Dermis microvascular lymphatic vessel endothelial cell (primary cell): ENCODE measurements at places on chromosomes 1 and 21.
A peak's percentile ranks its signal among the peaks of the same experiment; 100 is the strongest.

DNA sequence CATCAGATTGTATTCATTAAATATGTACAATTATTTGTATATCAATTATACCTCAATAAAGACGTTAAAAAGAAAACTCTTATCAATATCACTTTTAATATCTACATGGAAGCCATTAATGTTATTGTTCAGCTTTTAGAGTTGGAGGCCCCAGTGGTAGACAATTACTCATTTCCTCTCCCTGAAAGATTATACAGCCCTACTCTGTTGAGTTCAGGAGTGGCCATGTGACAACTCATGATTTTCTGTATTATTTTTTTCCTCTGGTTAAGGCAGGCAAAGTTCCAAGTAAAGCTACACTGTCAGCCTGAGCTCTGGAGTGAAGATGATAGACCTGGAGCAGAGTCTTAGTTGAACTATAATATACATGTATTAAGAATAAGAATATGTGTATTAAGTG is 247.9 kb upstream of the B3GALT2 start:
- DNase-seq: peak; percentile 85

- no peak for DNase-seq
Observed at GRCh38 chr1:31643976-31644559, 608 bp downstream of the PEF1 start.

DNA sequence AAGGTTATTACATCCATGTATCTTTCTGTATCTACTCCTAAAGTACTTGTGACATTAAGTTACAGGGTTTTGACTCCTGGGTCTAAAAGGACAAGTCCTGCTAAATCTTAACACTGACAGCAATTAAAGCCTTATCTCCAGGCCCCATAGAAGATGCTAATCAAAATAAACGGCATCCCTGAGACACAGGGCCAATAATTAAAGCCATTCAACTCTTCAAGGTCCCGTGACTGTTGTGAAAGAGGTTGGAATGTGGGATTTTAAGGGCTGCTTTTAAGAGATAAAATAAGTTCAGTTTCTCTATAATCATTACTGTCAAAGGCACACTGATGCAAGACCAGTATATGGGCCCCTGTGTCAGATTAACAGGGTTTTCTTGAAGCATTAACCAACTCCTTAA is 8.3 kb downstream of the DNAI4 start:
- DNase-seq: no peak

- DNase-seq: no peak
Observed at GRCh38 chr21:35045542-35046262, 3.4 kb downstream of the RUNX1 start.

- no peak for DNase-seq
Observed at GRCh38 chr1:227726924-227727599, 8.0 kb downstream of the JMJD4 start.

DNA sequence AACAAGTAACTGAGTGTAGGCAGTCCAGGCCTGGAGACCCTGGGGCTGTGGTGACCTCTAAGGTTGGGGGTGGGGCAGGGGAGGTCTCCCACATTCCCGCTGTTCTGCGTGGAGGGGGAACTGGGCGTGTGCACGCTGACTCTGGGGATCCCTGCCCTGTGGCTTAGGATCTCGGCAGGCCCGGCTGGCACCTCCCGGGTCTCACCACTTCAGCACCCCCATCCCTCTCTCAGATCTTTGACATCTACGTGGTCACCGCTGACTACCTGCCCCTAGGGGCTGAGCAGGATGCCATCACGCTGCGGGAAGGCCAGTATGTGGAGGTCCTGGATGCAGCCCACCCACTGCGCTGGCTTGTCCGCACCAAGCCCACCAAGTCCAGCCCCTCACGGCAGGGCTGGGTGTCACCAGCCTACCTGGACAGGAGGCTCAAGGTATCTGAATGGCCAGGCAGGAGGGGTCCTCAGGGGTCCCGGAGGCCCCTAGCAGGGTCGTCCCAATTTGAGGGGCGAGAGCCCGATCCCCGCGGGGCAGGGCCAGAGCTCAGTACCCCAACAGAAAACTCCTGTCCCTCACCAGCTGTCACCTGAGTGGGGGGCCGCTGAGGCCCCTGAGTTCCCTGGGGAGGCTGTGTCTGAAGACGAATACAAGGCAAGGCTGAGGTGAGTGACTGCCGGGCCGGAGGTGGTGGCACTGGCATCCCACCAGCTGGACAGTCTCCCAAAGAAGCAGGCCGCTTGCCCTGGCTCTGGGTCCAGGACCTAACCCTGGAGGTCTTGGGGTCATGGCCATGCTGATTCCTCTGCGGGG is 68.7 kb downstream of the TRIM11 start:
- DNase-seq: no peak

GRCh38 chr1:52672946-52673345 is 25.2 kb downstream of the COA7 start:
- peak; percentile 12 for DNase-seq

DNA sequence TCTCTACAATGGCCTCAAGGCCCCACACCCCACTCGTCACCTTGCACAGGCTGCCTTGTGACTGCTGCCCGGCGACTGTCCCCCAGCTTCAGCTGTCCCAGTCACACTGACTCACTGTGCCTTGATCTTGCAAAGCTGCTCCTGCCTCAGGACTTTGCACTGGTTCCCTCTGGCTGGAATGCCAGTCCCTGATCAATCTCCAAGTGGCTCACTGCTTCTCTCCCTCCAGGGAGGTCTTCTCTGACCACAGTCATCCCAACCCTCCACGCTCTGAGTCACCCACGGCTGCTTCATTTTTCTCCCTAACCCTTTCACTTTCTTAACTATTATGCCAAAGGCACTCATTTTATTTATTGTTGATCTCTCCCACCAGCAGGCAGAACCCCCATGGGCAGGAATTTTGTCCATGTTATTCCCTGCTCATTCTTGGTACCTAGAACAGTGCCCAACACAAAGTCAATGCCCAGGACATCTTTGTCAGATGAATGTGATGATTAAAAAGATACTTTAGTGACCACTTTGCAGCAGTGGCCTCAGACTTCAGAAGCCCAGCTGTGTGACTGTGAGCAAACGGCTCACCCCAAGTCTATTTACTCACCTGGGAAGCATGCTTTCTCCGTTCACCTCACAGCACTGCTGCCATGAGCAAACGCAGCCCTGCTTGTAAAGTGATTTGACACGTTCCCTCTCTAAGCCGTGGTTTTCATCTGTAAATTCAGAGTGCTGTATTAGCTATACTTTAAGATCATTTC is 53.4 kb downstream of the ZBTB18 start:
- no peak for DNase-seq

DNA sequence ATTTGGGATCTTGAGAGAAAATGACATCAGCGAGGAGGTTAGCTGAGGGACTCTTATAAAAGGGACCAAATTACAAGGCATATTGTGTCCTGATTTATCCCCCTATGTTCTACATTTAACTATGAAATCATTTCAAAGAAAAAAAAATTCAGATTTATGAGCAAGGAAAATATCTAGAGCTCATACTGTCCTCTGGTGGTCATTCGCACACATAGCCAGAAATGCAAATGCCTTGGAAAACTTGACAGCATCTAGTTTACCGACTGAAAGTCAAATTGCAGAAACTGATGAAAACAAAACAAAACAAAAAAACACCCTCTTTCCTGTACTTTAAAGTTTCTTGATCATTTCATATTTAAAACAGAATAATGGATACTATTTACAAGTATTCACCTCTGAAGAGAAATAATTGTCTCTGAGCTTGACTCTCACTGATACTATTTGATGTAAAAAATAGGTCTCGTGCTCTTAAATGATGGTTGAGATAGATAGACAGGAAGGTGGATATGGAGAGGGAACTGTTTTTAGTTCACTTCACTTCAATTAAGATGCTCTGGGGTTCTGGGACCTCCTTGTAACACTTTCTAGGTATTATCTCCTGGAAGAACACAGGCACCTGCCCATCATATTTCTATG is 253.8 kb downstream of the PCP4 start:
- no peak for DNase-seq

DNA sequence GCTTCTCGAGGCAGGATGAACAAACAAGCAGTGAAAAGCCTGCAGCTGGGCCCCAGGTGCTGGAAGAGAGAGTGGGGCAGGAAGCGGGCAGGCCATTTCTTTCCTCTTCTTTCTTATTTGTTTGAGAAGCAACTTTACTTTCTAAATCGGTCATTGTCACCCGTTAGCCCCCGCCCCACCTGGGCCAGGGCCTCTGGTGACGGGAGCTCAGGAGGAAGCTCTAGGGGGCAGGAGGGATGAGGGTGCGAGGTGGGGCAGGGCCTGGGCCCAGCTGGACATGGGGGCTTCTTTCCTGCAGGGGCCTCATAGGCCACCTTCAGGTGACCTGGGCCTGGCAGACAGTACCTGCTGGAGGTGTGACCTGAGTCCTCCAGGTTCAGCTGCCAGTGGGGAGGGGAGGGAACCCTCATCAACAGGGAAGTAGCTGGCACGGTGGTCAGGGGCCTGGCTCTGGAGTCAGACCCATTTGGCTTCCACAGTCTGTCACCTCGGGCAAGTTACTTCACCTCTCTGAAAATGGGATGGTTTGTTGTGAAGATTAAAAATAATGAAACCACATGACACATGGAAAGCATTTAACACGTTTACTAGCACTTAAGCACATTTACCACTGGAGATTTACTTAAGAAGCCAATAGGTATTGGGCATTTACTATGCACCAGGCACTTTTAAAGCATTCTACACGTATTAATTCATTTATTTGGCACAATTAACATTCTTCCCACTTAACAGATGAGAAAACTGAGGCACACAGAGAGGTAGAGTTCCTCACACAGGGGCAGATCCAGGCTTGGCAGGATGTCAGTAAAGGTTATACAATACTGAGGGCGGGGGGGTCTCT is 54.1 kb upstream of the ID3 start:
- DNase-seq: no peak

DNA sequence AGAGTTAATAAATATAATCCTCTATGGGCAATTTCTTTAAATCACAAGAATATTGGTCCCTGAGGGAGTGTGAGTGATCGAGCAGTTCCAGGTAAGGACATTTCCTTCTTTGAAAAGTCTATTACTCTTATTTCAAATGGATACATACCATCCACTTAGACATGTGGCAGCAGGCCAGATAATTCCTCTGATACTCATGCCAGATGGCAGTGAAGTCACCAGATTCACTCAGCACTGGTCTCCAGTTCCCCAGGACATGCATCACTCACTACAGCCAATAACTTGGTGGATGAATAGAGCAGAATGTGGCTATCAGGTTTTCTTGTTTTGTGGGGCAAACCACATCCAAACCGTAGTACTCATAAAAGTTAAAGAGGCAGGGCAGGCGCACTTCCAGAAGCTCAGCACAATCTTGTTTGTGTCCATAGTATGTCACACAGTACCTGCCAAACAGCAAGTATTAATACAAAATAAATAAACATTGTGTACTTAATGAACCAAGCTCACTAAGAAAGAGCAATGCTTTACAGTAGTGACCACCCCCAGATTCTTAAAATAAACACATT is 74.2 kb upstream of the CD53 start:
- no peak for DNase-seq

- no peak for DNase-seq
Observed at GRCh38 chr1:207179036-207179435, 75.0 kb downstream of the C4BPA start.

DNA sequence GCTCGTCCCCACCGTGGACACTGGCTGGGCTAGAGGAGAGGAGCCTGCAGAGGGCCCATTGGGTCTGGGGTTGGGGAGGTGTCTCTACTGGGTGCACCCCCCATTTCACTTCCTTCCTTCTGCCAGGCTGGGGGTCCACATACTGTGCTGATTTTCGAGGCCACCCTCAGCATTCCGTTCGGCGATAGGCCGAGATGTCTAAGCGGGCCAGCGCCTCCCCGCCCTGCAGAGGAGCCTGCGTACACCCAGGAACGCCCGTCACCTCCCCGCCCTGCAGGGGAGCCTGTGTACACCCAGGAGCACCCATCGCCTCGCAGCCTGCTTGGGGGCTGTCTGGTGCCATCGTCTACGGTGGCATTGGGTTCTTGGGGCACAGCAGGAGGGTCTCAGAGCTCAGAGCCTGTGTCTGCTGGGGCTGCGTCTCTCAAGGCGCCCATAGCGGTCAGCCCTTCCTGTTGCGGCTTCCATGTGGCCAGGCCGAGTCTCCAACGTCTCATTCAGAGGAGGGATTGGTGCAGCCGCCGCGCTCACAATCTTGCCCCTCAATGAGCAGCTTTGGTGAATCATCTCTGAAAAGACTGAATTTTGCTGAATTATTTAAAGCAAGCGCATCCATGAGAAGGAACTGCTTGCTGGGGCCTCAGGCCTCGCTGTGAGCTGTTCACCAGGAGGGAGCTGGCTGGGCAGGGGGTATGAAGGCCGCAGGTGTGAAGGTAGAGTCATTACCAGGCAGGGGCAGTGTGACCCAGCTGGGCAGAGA is 30.7 kb upstream of the AGPAT3 start:
- no peak for DNase-seq

DNA sequence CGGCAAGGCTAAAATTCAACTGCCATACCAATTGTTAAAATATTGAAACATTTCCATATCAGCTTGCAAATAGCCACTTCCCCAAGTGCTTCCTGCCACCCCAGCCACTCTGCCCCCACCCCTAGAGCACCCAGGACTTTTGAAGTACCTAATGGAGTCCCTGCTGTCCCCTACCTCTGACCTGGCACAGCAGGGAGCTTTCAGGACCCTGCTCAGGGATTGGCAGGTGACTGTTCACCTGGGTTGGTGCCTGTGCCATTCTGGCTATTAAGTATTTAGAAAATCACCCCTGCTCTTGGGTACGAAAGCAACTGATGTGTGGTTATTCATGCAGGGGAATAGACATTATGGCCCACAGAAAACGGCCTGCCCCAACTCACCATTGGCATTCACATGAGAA is 9.1 kb upstream of the HPCAL4 start:
- no peak for DNase-seq

- no peak for DNase-seq
Observed at GRCh38 chr1:209570743-209571142, 12.8 kb upstream of the CAMK1G start.

GRCh38 chr21:33155005-33155404 is 74.7 kb upstream of the IFNAR2 start:
- DNase-seq: no peak

DNA sequence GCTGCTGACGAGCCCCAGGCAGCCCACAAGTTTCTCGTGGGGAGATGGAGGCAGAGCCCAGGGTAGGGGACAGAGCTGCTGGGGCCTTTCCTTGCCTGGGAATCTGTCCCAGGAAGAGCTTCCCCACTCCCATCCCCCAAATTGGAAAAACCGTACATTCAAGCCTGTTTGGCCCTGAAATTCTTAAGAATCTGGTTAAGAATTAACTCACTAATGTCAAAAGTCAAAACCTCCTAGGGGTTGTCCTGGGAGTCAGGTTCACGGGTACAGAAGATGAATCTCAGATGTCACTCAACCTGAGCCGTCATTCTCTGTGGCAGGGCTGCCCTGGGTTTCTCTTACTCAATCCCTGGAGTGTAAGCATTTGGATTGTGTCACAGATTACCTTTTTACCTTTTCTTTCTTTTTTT is 8.4 kb downstream of the C1orf115 start:
- no peak for DNase-seq
